NCI-H748 treated with DMSO at 0.1 percent for 48 hours (cell line): ENCODE measurements at places on chromosomes 11 and 22.

DNA sequence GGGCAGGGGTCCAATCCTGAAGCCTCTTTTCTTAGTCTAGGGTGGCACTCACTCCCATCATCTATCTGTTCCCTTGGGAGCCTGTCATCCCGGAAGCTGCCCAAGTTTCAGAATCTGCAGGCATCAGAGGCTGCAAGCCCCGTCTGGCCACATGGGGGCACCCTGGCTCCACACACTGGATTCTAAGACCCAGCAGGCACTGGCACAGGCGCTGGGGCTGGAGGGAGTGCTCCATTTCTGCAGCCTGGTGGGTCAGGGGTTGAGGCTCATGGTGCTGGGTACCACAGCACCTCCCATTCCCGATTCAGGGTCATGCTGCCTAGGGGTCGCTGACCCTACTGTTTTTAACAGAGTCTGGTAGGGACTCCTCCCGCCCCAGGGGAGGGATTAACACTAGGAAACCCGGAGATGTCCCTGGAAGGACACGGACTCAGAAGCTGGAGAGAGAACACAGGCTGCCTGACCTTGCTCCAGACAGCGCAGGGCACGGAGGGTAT, 243.9 kb upstream of the SYN3 start:
- DNase-seq, result peak; percentile 0

- DNase-seq, result no peak
These were observed 249.3 kb downstream of the BLID start for GRCh38 chr11:121866754-121867153.

GRCh38 chr11:90234977-90235376, 12.1 kb upstream of the CHORDC1 start:
- DNase-seq, result no peak

GRCh38 chr11:128732471-128733277, 38.8 kb downstream of the FLI1 start:
- DNase-seq, result no peak

DNA sequence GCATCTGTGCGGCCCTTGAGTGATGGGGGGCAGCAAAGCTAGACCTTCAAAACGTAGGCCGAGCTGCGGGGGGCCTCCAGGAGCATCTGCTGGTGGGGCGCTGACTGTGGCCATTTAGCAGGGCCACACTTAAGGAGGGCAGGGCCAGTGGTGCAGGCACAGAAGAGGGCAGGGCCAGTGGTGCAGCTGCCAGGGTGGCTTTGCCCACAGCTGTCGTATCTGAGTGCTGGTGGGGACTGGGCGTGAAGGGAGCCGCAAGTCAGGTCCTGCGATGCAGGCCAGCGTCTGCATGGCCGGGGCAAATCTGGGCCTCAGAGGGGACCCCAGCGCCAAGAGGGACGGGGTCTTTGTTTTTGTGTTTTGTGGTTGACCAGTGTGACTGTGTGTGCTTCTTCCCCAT, 27.7 kb downstream of the RNH1 start:
- no peak for DNase-seq

- DNase-seq, result no peak
These were observed 230.3 kb downstream of the ETS1 start for GRCh38 chr11:128357073-128357472.

GRCh38 chr11:24068197-24068596, 428.7 kb upstream of the LUZP2 start:
- DNase-seq, result no peak
